Muscle of leg (tissue), 16 donors: ENCODE measurements at places on chromosomes 6 and 20.

- DNase-seq: no peak
Measured at GRCh38 chr6:98539741-98540140, 294.6 kb upstream of the POU3F2 start.

- DNase-seq: no peak
Measured at GRCh38 chr20:4111440-4112411, 96.4 kb upstream of the RNF24 start.

- no peak for DNase-seq
Measured at GRCh38 chr20:8664778-8665177, 404.1 kb upstream of the PLCB4 start.

DNA sequence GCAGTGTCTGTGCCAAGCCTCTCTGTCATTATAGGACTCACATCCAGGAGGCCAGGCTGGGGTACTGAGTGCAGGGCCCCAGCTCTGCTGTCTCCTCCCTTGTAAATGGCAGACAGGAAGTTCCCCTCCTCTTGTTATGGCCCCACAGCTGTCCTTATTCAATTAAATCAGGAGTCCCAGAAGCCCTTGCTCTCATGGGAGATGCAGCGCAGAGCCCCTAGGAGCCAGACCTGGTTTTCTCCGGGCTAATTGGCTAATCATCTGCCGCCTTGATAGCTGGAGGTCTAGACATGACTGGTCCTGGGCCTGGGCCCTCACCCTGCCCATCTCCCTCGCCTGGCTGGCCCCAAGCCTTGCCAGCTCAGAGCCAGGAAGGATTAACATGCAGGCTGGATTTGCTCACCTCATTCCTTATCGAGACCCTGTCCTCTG, 172.0 kb downstream of the VEGFA start:
- DNase-seq: no peak

- DNase-seq: no peak
Measured at GRCh38 chr20:48445827-48446226, 382.0 kb downstream of the PREX1 start.

DNA sequence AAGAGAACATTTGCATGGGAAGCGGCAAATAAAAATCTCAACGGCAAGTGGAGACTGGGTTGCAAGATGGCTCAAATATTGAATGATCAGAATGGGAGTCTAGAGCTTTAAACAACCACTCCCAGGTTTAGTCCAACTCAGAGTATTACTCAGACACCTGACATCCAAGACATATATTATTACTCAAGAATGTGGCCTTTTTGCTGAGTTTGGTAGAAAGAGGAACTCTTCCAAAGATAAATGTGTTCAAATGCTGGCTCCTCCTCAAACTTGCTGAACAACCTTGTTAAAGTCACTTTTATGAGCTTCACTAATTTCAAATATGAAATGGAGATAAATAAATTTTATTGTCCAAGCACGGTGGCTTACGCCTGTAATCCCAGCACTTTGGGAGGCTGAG, 77.8 kb downstream of the ESR1 start:
- DNase-seq: no peak

GRCh38 chr6:139313784-139314545, 22.2 kb upstream of the TXLNB start:
- DNase-seq: no peak

GRCh38 chr6:100353276-100354015, 111.3 kb downstream of the SIM1 start:
- no peak for DNase-seq

GRCh38 chr20:41861772-41862422, 243.7 kb upstream of the CHD6 start:
- no peak for DNase-seq

DNA sequence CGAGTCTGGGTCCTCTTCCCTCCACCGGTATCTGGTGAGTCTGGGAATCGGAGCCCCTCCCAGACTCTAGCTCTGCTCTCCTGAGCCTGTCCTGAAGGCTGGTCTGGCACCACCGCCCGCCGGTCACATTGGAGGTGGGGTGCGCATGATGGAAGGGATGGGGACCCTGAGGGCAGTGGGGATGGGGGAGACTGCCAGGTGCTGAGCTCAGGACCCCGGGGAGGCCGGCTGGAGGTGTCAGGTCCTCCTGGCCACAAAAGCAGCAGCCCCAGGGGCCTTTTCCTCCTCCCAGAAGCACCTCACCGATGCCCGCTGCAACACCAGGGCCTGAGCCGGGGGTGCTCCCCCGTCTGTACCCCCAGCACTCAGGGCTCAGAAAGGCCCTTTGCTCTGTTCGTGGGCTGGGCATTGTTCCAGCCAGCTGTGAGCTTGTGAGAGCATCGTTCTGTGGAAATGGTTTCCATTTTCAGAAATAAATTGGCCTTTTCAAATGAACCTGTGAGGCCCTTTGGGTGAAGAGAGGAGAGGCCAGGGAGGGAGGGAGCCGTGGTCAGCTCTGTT, 2.5 kb upstream of the NPBWR2 start:
- peak; percentile 42 for DNase-seq

GRCh38 chr6:73943930-73944652, 248.1 kb downstream of the CD109 start:
- DNase-seq: peak; percentile 92

GRCh38 chr6:158387036-158387435, 74.8 kb downstream of the TULP4 start:
- DNase-seq: peak; percentile 23

DNA sequence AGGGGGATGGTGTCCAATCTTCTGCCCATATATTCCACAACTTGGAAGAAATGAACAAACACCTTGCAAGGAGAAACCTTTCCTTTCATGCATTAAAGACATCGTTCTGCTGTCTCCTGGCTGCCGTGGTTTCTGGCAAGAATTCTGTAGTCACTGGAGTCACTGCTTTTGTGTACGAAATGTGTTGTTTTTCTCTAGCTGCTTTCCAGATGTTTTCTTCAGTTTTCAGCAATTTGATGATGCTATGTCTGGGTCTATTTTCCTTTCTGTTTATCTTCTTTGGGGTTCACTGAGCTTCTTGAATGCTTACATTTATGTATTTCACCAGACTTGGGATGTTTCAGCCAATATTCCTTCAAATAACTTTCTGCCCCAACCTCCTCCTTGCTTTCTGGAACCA, 40.6 kb upstream of the SLCO4A1 start:
- DNase-seq: no peak

- no peak for DNase-seq
Measured at GRCh38 chr20:35886537-35886936, 67.8 kb downstream of the SCAND1 start.

- peak; percentile 88 for DNase-seq
Measured at GRCh38 chr6:37051138-37052026, 45.9 kb downstream of the FGD2 start.

- DNase-seq: peak; percentile 77
Measured at GRCh38 chr6:87822011-87822410, 120.0 kb upstream of the AKIRIN2 start.

DNA sequence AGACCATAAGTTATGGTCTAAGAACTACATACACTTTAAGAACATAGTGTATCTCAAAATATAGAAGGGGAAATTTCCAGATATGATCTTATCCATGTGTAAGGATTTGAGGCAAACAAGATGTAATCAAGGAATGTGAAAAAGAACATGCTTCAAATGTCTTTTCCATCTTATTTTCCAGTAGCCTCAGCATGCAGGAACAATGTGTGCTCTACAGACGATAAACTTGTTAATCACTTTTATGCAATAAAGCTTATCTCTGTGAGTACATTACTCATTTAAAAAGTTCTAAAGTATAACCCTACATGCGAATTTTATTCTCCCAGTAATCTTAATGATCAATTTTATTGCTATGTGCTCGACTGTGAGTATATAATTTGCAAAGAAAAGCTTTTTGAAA, 185.2 kb downstream of the ALDH8A1 start:
- no peak for DNase-seq

GRCh38 chr6:170227996-170228945, 62.6 kb downstream of the DLL1 start:
- no peak for DNase-seq

DNA sequence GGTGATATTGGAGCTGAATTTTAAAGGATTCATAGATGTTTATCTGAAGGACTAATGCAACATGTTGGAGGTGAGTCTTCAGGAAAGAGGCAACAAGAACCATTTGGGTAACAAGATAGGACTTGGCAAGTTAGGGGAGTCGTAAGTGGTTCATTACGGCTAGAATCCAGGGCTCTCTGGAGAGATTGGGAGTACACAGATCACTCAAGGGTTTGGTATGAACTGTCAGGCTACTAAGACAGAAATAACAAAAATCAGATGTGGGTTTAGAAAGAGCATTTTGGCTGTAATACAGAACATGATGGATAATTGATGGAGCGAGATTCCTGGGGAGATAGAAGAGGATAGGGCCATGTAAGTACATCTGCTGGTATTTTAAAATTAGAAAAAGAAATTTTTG, 86.3 kb upstream of the ESR1 start:
- no peak for DNase-seq

GRCh38 chr20:59103573-59103972, 60.0 kb upstream of the ZNF831 start:
- DNase-seq: no peak

DNA sequence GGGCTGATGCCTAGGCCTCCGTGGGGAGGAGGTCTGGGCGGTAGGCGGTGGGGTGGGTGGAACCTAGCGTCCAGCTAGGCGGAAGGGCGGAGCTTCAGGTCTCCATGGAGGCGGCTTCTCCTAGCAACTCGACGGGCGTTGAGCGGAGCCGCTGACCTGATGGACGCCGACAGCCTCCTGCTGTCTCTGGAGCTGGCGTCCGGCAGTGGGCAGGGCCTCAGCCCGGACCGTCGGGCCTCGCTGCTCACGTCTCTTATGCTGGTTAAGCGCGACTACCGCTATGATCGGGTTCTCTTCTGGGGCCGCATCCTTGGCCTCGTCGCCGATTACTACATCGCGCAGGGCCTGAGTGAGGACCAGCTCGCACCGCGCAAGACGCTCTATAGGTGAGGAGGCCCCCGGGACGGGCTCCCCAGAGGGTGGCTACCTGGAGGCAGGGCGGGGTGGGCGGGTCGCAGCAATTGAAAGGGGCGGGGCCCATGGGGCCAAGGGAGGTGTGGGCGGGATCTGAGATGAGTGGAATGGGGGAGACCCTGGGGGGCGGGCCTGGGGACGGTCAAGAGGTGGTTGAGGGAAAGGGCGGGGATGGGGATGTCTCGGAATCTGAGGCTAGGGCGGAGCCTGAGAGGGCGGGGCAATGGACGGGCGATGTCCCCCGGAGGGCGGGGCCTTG, at the start of gene RSPH9:
TSS of gene RSPH9 (plus strand) at position 97 of the 673 bp plus-strand sequence. CDS start at position 160, 63 bp downstream.
- peak; percentile 88 for DNase-seq

DNA sequence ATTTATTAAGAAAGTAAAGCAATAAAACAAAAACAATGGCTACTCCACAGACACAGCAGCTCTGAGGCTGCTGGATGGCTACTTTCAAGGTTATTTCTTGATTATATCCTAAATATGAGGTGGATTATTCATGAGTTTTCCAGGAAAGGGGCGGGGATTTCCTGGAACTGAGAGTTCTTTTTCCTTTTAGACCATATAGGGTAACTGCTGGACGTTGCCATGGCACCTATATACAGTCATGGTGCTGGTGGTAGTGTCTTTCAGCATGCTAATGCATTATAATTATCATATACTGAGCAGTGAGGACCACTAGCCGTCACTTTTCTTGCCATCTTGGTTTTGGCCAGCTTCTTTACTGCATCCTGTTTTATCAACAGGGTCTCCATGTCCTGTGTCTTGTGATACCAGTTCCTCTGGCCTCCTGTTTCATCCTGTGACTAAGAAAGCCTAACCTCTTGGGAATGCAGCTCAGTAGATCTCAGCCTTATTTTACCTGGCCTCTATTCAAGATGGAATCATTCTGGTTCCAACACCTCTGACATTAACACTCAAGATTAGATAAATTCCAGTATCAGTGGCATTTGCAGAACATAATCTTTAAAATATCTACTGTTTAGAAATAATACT, 32.3 kb upstream of the TRDN start:
- peak; percentile 5 for DNase-seq

DNA sequence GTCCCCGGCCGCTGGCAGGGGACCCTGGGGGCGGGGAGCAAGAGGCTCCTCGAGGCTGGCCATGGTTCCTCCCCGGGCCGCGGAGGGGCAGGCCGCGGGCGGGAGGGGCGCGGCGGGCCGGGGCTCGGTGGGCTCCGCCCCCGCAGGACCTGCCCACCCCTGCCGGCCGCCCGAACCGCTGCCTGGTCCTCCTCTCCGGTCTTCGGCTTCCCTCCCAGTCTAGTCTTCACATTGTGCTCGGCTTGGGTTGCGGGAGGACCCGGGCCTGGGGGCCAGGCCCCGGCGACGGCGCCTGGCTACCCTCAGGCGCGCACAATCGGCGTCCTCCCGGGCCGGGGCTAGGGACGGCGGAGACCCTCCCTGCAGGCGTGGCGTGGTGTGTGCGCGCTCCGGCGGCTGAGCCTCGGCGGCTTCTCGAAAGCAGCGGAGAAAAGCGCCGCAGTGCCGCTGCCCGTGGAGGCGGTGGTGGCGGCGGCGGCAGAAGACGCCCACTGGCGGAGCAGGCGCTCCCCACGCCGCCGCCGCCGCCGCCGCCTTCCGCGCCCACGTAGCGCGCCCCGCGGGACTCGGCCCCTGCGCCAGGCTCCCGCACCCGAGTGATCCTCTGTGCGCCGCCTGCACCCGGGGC, at the start of gene PDE10A:
TSS of gene PDE10A (minus strand) at position 493 of the 628 bp plus-strand sequence. CDS start at position 63, 430 bp downstream.
- peak; percentile 90 for DNase-seq

- peak; percentile 98 for DNase-seq
Measured at GRCh38 chr6:56374841-56375369, 127.5 kb upstream of the COL21A1 start.

GRCh38 chr6:52210227-52210626, 24.1 kb downstream of the IL17A start:
- no peak for DNase-seq

DNA sequence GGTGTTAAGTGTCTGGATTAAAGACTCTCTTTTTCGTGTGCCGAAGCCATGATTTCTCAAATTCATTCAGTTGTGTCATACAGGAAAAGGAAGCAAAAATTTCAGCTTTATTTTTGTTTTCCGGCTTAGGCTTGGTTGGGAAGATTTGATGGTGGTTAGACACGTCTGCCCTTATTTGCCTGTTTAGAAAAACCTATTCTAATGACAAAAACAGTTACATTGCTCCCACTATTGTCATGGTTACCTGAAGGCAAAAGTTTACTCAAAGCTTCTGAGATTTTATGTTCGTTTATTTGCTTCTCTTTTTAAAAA, 982 bp downstream of the DNAJC5 start:
- no peak for DNase-seq

DNA sequence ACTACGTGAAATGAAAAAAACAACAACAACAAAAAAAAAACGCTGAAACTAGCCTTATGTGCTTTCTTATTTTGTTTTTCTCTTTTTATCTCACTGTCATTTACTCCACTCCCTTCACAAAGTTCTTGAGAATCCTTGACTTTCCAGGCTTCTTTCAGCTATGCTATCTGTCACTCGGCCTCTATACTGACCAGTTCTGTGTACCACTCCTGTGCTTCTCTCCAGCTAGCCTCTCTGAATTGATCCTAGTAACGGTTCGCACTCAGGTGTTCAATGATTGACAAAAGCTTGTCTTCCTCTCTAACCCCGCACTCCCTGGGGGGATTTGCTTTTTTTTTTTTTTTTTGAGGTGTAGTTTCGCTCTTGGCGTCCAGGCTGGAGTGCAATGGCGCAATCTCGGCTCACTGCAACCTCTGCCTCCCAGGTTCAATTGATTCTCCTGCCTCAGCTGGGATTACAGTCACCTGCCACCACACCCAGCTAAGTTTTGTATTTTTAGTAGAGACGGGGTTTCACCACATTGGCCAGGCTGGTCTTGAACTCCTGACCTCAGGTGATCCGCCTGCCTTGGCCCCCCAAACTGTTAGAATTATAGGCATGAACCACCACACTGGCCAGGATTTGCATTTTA, 31.8 kb downstream of the MLIP start:
- no peak for DNase-seq
